Stimulated activated CD4-positive, alpha-beta T cell treated with anti-CD3 and anti-CD28 coated beads, Interleukin-1b, Interleukin-23, amount 100 ng/mL, for 4 hours (primary cell): ENCODE measurements at places on chromosomes 5 and 9.
A peak's percentile ranks its signal among the peaks of the same experiment; 100 is the strongest.

DNA sequence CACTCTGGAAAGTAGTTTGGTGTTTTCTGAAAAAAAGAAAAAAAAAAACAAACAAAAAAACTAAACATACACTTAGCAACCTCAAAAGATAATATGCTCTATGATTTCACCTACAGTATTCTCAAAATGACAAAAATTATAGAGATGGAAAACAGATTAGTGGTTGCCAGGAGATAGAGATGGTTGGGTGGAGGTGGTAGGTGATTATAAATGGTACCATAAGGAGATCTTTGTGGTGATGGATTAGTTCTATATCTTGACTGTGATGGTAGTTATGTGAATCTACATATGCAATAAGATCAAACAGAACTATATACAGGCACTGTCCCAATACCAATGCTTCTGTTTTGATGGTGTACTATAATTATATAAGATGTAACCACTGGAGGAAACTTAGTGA is 32.0 kb downstream of the PTBP3 start:
- DNase-seq: no peak

DNA sequence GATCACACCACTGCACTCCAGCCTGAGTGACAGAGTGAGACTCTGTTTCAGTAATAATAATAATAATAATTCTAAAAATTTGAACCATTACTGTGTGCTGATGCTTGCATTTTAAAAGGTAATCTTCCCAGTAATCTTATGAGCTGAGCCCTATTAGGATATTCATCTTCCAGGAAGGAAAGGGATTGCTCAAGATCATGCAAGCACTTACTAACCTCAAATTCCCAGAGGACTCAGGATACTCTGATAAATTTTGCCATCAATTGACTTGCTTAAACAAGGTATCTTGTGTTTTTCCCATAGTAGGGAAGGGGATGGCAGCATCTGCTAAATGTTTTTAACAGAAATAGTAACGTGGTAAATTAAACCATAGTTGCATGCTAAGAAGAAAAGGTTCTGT is 176.4 kb upstream of the MRPS30 start:
- DNase-seq: no peak

DNA sequence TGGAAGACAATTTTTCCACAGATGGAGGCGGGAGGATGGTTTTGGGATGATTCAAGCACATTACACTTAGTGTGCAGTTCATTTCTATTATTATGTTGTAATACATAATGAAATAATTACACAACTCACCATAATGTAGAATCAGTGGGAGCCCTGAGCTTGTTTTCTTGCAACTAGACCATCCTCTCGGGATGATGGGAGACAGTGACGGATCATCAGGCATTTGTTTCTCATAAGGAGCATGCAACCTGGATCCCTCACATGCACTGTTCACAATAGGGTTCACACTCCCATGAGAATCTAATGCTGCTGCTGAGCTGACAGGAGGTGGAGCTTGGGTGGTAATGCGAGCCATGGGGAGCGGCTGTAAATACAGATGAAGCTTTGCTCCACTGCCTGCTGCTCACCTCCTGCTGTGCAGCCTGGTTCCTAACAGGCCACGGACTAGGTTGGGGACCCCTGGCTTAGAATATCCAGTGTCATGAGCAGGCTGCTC is 1.6 kb downstream of the STKLD1 start:
- no peak for DNase-seq

DNA sequence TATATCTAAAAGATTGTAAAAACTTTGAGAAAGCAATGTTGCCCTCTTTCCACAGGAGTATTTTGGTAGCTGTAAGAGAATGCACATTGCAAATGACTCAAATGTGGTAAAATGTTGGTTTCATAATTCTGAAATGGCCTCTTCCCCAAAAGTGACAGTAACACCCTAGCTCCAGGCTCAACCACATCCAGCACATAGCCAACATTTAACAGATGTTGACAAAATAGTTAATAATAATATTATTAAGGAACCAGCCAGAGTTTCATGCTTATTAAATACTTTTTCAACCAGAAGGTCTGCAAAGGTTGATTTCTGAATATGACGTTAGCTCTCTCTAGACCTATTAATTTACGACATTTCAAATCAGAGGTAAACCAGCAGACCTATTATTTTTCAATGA is 1.3 kb downstream of the ANXA1 start:
- DNase-seq: no peak

- no peak for DNase-seq
Measured at GRCh38 chr9:18490641-18491370, 16.9 kb downstream of the ADAMTSL1 start.

- DNase-seq: no peak
Measured at GRCh38 chr9:131103535-131103934, 7.2 kb downstream of the AIF1L start.

- DNase-seq: no peak
Measured at GRCh38 chr9:1057910-1058309, 7.8 kb downstream of the DMRT2 start.

- no peak for DNase-seq
Measured at GRCh38 chr9:36993933-36994764, 39.9 kb downstream of the PAX5 start.

- no peak for DNase-seq
Measured at GRCh38 chr5:12947379-12947778, 997.1 kb downstream of the DNAH5 start.

DNA sequence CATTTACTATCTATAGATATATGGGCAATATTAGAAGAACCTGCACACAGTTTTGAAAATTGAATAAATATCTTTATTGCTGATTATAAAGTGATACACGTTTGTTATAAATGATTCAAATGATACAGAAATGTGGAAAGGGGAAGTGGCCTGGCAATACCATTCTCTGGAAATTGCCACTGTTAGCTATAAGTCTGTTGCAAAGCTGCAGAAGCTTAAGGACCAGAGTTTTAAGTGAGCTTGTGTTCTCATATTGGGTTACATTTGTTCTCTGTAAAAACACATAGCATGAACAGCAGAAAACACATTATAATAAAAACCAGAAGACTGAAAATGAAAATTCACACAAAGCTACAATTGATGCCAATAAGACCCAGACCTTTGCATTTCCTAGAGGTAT is 59.6 kb downstream of the RASGRF2 start:
- DNase-seq: no peak

DNA sequence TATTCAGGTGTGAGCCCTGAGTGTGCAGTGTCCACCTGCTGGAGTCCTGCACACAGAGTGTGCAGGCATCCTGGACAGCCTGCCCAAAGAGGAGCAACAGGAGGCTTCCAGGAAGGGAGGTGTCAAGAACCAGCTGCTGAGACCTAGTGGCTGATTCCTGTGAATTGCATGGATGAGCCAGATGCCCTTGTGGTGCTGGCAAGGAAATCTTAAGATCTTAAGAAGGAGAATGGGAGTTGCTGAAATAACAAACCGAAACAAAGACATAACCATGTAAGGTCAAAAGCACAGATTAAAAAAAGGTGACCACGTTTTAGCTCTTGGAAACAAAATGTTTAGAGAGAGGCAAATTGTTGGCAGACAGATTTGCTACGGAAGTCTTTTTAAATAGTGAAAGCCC is 29.3 kb upstream of the RPS23 start:
- no peak for DNase-seq

- no peak for DNase-seq
Measured at GRCh38 chr9:96022445-96023051, 147.1 kb downstream of the ERCC6L2 start.

GRCh38 chr9:37339923-37340322 is 82.6 kb upstream of the GRHPR start:
- DNase-seq: no peak

- no peak for DNase-seq
Measured at GRCh38 chr9:21043841-21044240, 12.4 kb upstream of the HACD4 start.

- no peak for DNase-seq
Measured at GRCh38 chr5:72159501-72159911, 52.2 kb downstream of the MAP1B start.

DNA sequence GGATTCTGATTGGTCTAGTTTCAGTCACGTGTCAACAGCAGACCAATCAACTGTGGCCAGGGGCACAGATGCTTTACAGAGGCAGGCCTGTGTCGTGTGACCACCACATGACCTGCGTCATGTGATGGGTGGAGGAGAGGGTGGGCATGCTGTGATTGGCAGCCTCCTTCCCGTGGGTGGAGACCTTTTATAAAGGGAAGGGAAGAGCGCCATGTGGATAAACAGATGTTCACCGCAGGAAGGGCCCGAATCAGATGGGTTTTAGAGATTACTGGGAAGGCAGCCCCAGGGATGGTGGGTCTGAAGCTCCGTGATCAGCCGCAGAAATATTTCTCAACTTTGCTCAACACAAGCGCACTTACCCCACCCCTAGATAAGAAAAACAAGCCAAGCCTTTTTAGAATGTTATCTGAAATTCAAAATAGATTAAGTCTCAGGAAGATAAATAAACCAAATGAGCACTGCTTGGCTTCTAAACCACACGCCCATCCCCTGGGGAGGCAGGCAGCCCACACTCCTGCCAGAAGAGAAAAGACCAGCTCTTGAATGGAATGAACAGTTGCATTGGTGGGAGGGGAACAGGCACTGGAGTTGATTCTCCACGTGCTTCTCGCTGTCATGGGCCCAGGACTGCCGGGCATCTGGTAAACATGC is 43.6 kb downstream of the ROPN1L start:
- DNase-seq: no peak

- DNase-seq: no peak
Measured at GRCh38 chr9:130986356-130986965, 22.5 kb upstream of the LAMC3 start.

GRCh38 chr9:14924230-14925219 is 14.3 kb upstream of the FREM1 start:
- no peak for DNase-seq

DNA sequence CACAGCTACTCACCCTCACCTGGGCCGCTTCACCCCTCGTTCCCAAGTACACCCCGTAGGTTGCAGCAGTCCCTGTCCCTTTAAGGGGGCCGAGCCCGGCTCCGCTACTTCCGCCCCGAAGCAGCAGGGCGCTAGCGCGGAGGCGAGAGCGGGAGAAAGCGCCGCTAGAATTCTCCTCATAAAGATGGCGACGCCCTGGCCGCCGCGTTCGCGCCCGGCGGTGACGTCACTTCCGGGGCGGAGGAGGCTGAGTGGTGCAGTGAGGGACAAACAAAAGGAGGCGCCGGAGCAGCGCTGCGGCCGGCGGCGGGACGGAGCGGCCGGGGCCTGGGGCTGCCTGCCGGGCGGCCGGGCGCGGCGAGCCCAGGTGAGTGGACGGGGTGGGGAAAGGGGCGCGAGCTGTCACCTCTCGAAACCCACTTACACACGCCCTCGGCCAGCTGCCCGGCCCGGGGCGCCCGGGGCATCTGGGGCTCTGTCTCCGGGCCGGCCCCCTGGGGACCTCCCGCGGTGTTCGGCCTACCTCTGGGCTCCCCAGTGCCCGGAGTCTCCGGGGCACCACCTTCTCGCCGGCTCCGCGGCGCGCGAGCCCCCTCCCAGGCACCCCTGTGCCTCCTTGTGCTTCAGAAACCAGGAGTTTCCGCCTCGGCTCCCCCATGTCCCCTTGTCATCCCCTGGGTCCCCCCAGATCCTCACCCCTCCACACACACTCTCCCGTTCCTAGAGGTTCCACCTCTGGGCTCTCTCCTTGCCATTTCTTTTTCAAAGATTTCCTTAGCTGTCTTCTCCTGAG is at the start of the genes KYAT1 and LRRC8A:
Gene KYAT1, minus strand, starts transcription at position 67 of the 793 bp plus-strand sequence. CDS start 36,545 bp downstream, outside the sequence.
Gene LRRC8A, plus strand, starts transcription at position 250 of the 793 bp plus-strand sequence. CDS start 25,032 bp downstream, outside the sequence.
- peak; percentile 98 for DNase-seq

GRCh38 chr5:74632947-74633356 is 7.6 kb downstream of the ENC1 start:
- no peak for DNase-seq

- DNase-seq: no peak
Measured at GRCh38 chr5:110104060-110104725, 414.5 kb downstream of the MAN2A1 start.

DNA sequence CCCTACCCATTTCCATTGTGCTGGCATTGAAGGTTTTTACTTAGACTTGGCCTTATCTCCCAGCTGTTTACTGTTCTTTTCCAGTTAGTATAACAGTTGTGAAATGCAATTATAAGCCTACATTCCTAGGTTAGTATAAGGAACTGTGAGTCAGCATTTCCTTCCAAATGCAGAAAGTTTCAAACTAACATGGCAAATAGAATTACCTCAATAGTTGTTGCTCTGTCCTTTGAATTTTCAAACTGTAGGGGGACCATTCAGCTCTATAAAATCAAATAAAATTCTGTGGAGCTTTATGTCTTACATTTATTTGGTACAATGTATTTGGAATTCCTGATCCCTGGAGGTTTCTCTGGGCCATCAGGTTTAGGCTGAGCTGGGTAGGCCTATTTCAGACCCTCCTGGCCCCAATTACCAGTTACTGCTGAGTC is 47.2 kb downstream of the ARHGEF28 start:
- DNase-seq: no peak

- no peak for DNase-seq
Measured at GRCh38 chr5:143807401-143807800, 4.6 kb upstream of the HMHB1 start.

DNA sequence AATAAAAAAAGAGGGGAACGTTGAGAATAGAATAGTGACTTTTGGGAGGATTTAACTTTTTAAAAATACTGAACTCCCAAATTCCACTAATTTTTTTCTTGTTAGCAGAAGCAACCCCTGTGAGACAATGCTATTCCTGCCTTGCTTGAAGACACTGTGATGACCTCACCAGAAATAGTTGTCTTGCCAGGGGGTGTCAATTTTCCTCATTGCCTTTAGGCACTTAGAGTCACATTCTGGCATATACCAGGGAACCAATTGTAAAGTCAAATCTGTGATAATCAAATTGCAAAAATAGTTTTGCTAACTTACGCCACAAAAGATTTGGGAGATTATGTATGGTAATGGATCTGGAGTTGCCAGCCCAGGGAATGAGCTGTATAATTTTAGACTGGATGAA is 42.8 kb upstream of the RPS23 start:
- DNase-seq: no peak

DNA sequence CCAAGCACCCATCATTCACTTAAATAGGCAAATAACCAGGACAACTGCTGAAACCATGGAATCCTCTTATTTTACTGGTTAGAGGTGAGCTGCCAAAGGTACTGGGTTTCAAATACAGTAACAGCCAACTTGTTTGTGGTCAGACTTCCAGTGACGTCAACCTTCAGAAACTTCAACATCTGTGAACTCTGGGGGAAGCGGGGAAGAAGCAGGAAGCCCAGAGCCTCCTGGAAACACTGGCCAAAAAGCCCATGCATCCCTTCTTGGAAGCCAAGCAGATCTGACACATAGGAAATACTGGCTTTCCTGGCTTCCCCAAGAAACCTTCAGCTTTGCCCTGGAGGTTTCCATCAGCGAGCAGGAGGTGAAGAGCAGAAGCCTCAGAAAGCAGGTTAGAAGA is 4.9 kb upstream of the FRRS1L start:
- no peak for DNase-seq

DNA sequence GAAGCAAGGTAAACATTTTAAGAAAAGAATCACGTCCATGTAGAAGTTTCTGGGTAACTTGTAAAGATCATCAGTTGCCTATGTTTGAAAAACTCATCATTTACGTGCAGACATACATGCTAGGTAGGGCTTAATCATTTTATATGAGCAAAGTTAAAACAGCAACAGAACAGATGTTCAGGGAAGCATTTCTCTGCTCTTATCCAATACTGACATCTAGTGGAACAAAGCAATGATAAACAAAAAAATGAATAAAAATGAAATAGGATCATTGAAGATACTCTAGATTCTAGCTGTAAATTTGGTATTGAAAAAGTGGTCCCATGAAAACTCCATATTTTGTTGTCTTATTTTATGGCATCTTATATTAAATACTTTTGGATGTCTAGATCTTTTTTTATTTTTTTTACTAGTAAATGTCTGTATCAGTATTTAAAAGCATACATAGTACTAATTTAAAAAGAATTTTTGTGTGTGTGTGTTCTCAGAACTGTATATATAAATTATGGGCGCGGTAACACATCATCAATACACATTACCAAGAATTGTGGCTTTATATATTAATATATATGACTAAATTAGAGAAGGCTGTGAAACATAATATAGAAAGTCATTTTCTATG is 1050.2 kb downstream of the CDH12 start:
- no peak for DNase-seq
